CD8-positive, alpha-beta memory T cell (primary cell): ENCODE measurements at places on chromosomes 2 and 18. TPM values are rescaled to one million over a fixed set of nuclear protein-coding genes. Genes with fewer than 3 reads are reported as not detected.

GRCh38 chr2:119523952-119524694 lies at the start of gene SCTR:
SCTR (minus strand) TSS chr2:119524483; CDS start chr2:119524226, 257 bp downstream.
- no peak for DNase-seq

Gene STAMBP
- 71.7 TPM for total RNA-seq

Gene SLC38A11
- not detected for total RNA-seq

- DNase-seq = no peak
These were observed 178.3 kb upstream of the CCDC68 start for GRCh38 chr18:55137602-55138001.

- DNase-seq = no peak
These were observed 220.4 kb upstream of the PKDCC start for GRCh38 chr2:41827354-41827971.

DNA sequence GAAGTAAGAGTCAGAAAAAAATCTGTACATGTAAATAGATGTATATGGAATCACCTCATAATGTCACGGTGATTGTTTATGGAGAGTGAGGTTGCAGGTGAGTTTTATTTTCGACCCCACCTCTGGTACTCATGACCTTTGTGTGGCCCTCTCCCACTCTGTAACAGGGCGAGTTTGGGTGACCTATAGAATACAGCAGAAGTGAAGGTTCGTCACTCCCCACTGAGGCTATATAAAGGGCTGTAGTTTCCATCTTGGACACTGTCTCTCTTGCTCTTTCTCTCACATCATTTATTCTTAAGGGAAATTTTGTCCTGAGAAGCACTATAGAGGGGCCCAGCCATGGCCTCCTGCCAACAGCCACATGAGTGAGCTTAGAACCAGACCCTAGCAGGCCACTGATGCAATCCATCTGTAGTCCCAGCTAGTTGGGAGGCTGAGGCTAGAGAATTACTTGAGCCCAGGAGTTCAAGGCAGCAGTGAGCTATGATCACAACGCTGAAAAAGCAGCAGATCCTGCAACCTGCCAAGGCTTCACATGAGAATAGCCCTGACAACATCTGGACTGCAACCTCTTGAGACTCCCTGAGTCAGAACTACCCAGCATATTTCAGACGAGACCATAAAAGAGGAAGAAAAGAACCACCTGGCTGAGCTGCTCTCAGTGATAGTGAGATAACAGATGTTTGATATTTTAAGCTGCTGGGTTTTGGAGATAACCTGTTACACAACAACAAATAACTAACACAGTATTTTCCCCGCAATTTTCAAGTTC lies 74.3 kb upstream of the SLC1A4 start:
- DNase-seq = no peak

GRCh38 chr2:171958475-171958874 lies 36.2 kb downstream of the HAT1 start:
- DNase-seq = no peak

Gene KIF5C
- total RNA-seq = 18.2 TPM

Gene SKOR2
- total RNA-seq = not detected

Gene RAB17
- not detected for total RNA-seq

DNA sequence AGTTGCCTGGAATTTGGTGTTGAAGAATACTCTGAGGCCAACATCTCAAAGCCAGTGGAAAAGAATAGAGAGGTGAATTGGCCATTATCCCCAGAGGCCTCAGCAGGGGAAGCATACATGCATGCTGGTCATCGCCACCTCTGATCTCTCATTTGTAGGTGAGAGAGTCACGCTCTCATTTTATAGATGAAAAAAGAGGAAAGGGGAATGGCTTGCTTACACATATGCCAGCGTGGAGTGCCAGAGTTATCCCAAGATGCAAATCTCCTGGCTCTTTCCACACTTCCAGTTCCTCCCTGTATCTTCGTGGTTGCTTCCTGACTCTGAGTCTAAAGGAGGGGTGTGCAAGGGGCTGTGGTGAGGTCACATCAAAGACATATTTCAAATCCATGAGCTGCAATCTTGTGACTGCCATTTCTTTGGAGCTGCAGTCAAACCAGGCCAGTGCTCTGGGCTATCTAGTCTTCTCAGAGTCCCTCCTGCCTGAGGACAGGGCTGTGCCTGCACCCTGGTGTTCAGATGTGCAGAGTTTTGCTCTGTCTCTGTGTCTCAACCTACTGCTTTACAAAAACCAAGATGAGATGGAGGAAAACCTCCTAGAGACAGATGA lies 324.7 kb downstream of the MYCN start:
- DNase-seq = no peak

- DNase-seq = no peak
These were observed 65.4 kb upstream of the DSG1 start for GRCh38 chr18:31252522-31252921.

Gene DOCK10
- 135 TPM for total RNA-seq

Gene HNMT
- total RNA-seq = 0.78 TPM

DNA sequence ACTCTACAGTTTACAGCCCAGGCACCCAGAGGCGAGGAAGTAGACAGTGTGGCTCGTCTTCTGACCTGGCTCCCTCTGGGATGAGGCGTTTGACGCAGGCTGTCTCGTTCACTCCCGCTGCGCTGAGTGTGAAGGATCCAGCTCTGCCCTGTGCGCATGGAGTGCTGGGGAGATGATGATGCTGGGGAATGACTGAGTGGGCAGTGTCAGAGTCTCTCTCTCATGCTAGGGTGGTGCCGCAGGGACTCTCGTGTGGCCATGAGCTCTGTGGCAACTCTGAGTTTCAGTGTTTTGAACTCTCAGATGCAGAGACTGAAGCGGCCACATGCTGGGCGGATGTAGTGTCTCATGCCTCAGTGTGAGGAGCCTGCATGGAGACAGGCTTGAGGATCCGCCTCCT lies 118.4 kb upstream of the TPO start:
- no peak for DNase-seq

DNA sequence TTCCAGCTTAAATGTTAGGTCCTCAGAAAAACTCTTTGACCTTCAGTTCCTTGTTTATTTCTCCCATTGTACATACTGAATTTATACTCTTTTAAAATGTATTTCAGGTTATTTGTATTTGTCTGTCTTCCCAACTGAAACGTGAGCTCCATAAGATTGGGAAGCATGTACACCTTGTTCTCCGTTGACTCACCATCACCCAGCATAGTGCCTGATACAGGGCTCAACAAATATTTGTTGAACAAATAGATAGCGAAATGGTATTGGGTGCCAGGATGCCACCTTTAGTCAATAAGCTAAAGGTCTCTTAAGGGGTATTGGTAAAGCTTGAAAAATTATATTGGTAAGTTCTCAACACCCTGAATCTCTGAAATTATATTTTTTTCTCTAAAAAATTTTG lies 1841.3 kb upstream of the CELF4 start:
- DNase-seq = no peak

DNA sequence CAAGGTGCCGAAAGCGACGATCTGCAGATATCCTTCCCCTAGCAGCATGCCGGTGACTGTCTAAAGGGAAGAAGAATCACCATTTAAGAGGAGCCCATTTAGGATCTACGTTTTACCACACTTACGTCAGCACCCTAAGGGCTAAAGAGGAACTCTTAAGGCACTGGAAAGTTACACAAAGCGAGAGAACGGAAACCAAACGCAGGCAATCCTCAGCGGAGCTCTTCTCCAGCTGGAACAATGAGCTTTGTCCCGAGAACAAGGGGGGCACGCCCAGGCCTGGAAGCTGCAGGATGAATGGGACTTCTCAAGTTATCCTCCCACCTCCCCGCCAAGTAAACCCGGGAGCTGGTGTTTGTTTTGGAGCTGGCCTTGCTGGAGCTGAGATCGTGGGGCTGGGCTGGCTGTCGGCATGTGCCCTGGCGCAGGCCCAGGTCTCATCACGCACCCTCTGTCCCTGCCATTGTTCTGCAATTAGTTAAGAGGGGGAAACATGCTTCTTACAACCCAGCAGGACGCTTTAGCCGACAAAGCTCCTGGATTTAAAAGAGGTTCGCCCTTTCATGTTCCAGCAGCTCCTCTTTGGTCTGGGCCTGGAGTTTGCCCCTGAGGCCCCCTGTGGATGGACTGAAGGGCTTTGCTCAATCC lies 36.4 kb downstream of the PXDN start:
- no peak for DNase-seq
